Purkinje cell (primary cell): ENCODE measurements at places on chromosomes 7 and 10. TPM values are rescaled to one million over a fixed set of nuclear protein-coding genes. Genes with fewer than 3 reads are reported as not detected.

Gene CLCN1
- not detected in 2 replicates for polyA plus RNA-seq

Gene TIMM23
- 215 and 219 TPM in 2 replicates for polyA plus RNA-seq

Gene R3HCC1L
- polyA plus RNA-seq: 5.0 and 14.5 TPM in 2 replicates

Gene MYL10
- not detected in 2 replicates for polyA plus RNA-seq

Gene SORCS1
- 1.9 TPM in 1 of 2 replicates, not detected in the other for polyA plus RNA-seq

Gene VDAC2
- polyA plus RNA-seq: 405 and 437 TPM in 2 replicates

Gene GPR22
- 7.9 and 27.5 TPM in 2 replicates for polyA plus RNA-seq

Gene CALD1
- polyA plus RNA-seq: 14.3 and 16.2 TPM in 2 replicates

Gene GPR146
- polyA plus RNA-seq: not detected in 2 replicates

Gene NPFFR1
- 0.13 and 0.71 TPM in 2 replicates for polyA plus RNA-seq

Gene MYL7
- polyA plus RNA-seq: 2.4 TPM in 1 of 2 replicates, not detected in the other

Gene PITX3
- 0.28 TPM in 1 of 2 replicates, not detected in the other for polyA plus RNA-seq

Gene CHN2
- polyA plus RNA-seq: 16.4 and 20.8 TPM in 2 replicates

Gene NRG3
- polyA plus RNA-seq: 2.4 and 5.8 TPM in 2 replicates

Gene TAS2R41
- not detected in 2 replicates for polyA plus RNA-seq

Gene ADGRA1
- 5.6 TPM in 1 of 2 replicates, not detected in the other for polyA plus RNA-seq

Gene GHRHR
- not detected in 2 replicates for polyA plus RNA-seq

Gene VAX1
- 0.51 TPM in 1 of 2 replicates, not detected in the other for polyA plus RNA-seq

Gene SPDYE16
- polyA plus RNA-seq: 0.38 and 0.51 TPM in 2 replicates

Gene ZNF735
- not detected in 2 replicates for polyA plus RNA-seq
